ENCODE measurements at places on chromosomes 7 and 10.

DNA sequence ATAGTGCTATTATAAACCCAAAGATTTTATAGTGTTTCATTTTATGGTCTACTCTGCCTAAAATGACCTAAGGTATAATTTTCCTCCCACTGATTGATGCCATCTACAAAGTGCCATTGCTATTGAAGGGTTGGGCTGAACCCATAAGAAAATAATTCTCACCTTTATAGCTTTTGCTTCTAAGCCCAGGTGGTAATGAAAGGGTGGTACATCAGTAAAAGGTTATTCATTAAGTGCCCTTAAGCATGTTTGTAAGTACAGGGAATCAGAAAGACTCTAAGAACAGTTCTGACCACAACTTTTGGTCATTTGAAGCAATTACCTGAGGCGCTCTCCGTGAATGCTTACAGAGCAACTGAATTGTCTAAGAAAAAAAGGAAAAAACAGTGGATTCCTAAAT, 1247.3 kb downstream of the NXPH1 start:
- no peak for DNase-seq

GRCh38 chr7:50644586-50644985, 79.4 kb upstream of the DDC start:
- no peak for DNase-seq

DNA sequence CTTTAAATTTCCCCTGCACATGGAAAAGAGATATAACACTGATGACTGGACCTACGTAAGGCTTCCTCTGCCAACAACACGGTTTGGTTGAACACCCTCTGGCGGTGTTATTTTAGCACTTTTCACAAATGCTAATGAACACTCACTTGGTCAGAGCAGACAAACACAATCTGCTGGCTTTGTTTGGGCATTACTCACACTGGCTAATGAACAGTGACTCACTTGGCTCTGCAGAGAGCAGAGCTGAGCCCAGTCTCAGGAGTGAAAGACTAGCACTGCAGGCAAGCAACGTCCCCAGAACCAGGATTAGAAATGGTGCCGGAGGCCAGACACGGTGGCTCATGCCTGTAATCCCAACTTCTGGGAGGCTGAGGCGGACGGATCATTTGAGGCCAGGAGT, 430.8 kb downstream of the PLXNA4 start:
- DNase-seq, result peak; percentile 86

DNA sequence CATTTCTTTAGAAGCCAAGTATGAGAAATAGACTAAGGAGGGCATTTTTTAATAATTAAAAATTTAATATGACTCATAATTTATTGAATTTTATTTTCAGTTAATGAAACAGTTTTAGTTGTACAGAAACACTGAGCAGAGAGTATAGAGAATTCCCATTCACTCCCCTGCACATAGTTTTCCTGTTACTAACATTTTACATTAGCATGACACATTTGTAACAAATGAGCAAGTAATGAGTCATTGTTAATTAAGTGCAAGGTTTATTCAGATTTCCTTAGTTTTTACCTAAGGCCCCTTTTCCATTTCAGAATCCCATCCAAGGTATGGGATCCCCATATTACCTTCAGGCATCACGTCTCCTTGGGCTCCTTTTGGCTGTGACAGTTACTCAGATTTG, 271.5 kb upstream of the FZD8 start:
- peak; percentile 80 for DNase-seq

DNA sequence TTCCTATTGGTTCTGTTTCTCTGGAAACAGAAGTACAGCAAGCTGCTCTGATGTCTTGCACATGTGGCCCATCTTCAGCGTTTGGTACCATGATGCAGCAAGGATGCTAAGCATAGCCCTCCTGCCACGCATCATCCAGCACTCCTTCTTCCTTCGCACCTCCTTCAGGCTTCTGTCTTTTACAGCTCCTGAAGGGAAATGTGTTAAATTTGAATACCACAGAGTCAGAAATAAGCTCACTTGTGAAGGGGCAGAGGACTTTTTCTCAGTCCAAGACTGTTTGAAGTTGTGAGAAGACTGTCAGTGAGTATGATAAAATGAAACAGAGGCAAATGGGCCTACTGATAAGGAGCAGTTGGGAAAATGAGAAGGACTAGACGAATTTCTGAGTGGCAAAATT, 20.7 kb downstream of the TSPAN13 start:
- no peak for DNase-seq

DNA sequence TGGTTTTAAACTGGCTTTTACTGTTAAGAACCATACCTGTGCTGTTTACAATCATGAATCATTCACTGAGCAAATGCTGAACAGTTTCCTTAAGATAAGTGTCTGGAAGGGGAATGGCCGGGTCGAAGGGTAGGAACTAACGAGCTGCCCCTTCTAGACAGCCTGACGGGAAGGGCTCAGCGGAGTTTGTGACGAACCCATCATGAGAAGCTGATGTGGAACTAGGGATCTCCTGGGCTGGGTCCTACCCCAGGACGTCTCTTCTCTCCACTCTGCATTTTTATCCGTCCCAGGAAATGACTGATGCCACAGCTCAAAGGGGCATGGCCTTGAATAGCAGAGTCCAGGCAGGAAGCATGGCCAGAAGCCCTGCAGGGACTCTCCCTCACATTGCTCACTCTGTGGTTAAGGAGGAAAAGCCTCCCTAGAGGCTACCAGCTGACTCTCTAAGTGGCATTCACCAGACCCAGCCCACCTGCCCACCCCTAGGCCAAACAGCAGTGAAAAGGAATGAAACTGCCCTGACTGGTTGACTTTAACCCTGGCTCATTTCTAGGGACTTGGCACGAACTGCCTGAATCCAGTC, 112.0 kb downstream of the PFKFB3 start:
- DNase-seq, result peak; percentile 91

- DNase-seq, result peak; percentile 62
These were observed 8.7 kb downstream of the TTYH3 start for GRCh38 chr7:2640482-2640830.

DNA sequence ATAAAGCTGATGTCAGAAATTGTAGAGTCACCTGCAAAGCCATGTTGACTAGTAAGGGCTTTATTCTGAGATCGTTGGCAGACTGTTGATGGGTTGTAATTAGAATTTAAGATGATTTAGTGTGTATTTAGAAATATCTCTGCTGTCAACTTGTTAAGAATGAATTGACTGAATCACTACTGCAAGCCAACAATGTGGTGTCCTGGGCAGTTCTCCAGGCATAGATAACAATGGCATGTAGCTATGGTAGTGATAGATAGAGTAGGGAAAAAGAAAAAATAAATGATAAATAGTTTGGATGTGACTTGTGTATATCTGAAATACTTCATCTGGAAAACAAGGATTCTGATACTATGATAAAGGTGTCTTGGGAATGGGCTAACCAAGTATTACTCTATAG, 640.2 kb downstream of the ARL4A start:
- DNase-seq, result no peak

DNA sequence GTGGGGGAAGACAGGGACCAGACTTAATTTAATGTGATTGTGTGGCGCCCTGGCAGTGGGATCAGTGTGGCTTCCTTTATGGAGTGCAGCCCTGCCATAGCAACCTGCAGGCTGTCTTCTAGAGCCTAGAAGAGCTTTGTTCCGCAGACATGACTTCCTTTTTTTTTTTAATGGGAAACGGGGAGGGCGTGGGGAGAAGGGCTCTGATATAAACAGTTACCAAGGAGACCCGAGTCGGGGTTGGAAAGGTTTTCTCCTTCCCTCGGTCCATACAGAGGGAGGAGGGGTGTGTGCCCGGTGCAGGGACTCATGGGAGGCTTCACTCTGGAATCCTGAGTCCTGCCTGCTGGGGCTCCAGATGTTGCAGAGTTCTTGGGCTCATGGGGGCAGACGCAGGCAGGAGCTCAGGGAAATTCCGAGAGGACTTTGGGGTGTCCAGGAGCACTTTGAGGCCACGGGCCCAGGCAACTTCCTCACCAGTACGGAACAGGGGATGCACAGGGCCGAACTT, 26.9 kb downstream of the TMEM120A start:
- DNase-seq, result no peak

DNA sequence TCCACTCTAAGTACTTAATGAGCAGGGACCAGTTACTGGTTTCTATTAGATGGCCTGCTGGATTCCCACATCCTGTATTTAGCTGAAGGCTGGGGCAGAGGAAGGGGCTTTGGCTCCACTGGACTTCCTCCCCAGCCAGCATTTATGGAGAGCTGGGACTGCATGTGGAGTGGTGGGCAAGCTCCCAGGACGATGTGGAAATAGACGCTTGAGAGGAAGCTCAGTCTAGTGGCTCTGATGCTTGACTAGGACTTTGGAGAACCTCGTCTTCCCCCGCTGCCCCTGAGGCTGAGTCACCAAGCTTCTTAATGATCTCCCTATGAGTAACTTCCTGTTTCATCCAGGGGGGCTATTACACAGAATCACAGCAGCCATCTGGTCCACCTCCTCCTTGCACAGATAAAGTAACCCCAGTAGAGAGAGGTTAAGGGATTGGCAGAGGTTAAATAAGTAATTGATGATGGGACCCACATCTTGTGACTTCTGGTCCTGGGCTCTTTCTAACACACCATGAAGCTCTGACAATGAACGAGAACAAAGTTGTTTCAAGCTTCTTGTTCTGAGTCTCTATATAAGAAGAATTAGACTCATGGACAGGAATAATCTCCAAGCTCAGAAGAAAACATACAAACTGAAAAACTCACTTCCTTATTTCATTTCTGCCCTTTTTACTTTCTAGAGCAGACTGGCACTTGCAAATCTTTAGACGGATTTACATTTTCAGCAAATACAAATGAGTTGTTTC, 126.2 kb downstream of the PRPF18 start:
- DNase-seq, result peak; percentile 95

GRCh38 chr7:134571746-134572461, 23.0 kb downstream of the AKR1B15 start:
- DNase-seq, result no peak

GRCh38 chr10:120950051-120950561, 98.9 kb downstream of the WDR11 start:
- peak; percentile 63 for DNase-seq

- peak; percentile 43 for DNase-seq
These were observed 550.2 kb downstream of the KCNMA1 start for GRCh38 chr10:77087366-77087765.

DNA sequence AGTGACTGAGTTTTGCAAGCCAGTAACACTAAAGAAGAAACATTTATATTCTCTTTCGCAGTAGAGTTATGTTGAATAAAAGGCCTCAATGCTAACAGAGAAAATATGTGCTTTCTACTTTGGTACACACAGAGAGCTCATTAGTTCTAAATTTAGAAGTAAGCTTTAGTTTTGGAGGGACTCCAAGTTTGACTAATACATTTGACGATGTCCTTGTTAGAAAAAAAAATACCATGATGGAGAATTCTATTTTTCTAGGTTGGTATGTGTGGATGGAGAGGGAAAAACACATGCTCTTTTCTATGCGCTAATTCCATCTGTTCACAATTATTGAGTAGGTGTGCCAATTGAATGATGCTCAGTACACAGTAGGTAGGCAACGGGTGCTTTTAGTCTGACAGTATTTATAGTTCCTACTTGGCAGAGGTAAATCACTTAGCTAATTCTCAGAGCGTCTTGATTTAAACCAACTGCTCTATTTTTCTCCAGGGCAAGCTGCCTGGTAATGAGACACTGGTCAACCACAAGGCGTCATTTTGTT, 327.2 kb upstream of the AKR1E2 start:
- DNase-seq, result peak; percentile 65

DNA sequence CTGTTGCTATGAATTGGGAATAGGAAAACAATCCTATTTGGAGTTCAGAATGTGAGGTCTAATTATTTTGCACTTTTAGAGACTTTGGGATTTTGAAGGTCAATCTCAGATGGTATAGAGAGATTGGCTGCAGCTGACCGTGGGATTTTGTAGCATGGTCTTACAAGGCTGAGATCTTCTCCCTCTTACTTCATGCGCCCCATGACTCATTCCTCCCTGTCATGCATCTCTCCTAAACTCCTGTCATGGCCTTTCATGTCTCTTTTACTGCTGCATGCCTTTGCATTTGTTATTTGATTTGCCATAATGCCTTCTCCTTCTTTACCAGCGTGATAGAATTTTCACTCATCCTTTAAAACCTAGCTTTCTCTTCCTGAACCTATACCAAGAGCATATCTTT, 133.1 kb downstream of the BBS9 start:
- DNase-seq, result no peak

All from kidney tubule cell (primary cell).